ENCODE measurements at places on chromosomes 6 and 20. TPM values are rescaled to one million over a fixed set of nuclear protein-coding genes. Genes with fewer than 3 reads are reported as not detected.

KIF13A gene
- 79.3 TPM for total RNA-seq

SLC22A7 gene
- total RNA-seq = not detected

GPX5 gene
- total RNA-seq = not detected

RAMACL gene
- total RNA-seq = 4.7 TPM

KHDC1L gene
- not detected for total RNA-seq

MATN4 gene
- total RNA-seq = 0.27 TPM

SGK2 gene
- 11.6 TPM for total RNA-seq

GSTA2 gene
- not detected for total RNA-seq

DEFB124 gene
- total RNA-seq = not detected

HTR1E gene
- total RNA-seq = not detected

TREM2 gene
- total RNA-seq = 9.8 TPM

APCDD1L gene
- 12.9 TPM for total RNA-seq

Data from thoracic aorta (tissue), 2 donors.